Stimulated activated CD8-positive, alpha-beta memory T cell treated with anti-CD3 and anti-CD28 coated beads, Interleukin-4, amount 100 ng/mL, for 48 hours (primary cell): ENCODE measurements at places on chromosomes 2 and 18.

GRCh38 chr18:74068296-74068695, 79.3 kb downstream of the FBXO15 start:
- DNase-seq, result no peak

DNA sequence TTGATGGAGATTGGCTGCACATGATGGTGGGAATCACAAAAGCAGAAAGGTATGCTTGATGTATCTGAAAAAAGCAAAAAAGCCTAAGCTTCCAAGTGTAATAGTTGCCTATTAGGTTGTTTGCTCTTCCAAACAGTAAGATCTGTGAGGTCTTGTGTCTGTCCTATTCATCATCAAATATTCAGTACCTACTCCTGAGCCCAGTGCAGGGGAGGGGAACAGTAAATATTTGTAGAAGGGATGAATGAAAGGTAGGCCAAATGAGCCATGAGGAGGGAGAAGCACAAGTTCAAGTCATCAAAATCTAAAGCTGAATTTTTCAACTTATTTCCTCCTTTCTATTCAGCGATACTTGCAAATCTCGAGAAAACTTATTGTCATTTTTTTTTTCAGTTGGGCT, 153.2 kb upstream of the ETAA1 start:
- no peak for DNase-seq

- DNase-seq, result no peak
Measured at GRCh38 chr18:5779922-5780321, 115.4 kb downstream of the TMEM200C start.

GRCh38 chr18:41532344-41533086, 422.5 kb upstream of the PIK3C3 start:
- no peak for DNase-seq

- no peak for DNase-seq
Measured at GRCh38 chr2:123163398-123163797, 861.7 kb upstream of the CNTNAP5 start.

GRCh38 chr2:167729911-167730310, 517.5 kb downstream of the STK39 start:
- DNase-seq, result no peak

DNA sequence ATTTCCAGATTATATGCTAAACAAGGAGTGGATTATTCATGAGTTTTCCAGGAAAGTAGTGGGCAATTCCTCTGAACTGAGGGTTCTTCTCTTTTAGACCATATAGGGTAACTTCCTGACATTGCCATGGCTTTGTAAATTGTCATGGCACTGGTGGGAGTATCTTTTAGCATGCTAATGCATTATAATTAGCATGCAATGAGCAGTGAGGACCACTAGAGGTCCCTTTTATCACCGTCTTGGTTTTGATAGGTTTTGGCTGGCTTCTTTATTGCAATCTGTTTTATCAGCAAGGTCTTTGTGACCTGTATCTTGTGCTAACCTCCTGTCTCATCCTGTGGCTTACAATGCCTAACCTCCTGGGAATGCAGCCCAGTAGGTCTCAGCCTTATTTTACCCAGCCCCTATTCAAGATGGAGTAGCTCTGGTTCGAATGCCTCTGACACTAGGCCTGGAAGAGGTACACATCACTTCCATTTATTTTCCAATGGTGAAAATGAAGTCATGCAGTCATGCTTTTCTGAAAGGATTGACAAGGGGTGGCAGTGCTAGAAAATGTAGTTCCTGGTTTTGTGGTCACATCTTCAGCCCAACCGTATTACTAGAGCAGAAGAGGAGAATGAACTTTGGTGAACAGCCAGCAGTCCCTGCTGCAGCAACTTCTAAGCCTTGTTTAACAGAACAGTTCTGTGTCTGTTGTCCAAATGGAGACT, 26.6 kb upstream of the ITGA4 start:
- no peak for DNase-seq

- no peak for DNase-seq
Measured at GRCh38 chr2:85926931-85927661, 38.3 kb upstream of the ST3GAL5 start.
